ENCODE measurements at places on chromosomes 3 and 15.

DNA sequence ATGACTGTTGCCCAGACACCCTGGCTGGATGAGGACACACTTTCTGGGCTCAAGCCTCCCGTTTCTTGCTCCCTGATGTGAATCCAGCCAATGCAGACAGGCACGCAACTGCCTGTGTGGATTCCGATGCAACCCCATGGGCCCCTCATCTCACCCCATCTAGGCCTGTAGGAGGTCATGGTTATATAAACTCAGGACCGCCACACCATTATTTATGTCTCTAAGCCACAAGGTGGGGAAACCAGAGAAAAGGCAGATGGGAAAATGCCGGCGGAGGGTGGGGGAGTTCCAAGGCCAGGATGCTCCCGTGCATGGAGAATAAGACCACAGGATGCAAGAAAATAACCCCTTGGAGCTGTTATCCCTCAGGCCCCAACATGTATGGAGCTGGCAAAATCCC is 2.0 kb downstream of the MESP1 start:
- DNase-seq = no peak

GRCh38 chr3:186930641-186931531 is 560 bp downstream of the ST6GAL1 start:
- DNase-seq = peak; percentile 60

GRCh38 chr3:116000311-116000710 is 377.0 kb downstream of the GAP43 start:
- DNase-seq = no peak

DNA sequence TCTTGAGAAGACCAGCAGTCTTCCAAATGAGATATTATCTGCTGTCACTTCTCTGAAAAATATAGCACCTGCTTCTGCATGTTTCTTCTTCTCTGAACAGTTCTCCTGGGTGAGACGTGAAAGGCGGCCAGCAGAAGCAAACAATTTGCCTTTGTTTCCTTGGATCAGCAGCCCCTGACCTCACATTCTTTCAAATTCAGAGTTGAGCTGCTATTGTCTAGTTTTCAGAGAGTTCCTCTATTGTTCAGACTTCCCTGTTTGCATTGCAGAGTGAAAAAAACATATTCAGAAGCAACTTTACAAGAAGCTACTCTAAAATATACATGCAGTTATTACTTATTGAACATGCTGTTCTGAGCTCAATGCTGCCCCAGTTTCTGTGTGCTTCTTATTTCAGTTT is 653.6 kb downstream of the NAALADL2 start:
- no peak for DNase-seq

DNA sequence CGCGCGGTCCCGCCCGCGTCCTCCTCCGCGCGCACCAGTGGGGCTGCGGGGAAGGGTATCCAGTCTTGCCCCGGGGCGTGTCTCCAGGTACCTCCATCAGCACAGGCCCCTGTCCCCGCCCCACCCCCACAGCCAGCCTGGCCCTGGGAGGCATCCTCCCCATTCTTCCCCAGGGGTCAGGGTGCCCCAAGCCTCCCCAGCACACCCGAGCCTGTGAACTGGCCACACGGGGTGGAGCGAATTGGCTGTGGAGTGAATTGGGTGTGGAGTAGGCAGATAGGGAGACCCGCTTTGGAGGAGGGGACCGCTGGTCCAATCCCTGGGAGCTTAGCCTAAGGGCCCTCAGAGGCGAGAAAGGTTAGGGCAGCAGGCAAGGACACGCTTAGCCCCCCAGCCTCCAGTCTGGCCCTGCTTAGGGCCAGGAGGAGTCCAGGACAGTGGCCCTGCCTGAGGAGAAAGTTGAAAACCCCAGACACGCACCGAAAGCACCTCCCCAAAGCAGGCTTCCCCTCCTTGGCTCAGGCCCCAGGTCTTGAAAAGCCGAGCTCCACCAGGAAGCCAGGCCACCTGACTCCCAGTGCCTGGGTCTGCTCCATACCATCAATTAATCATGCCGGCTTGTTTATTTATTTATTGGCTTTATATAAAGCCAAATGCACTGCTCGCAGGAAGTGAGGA is 107.7 kb upstream of the SLC6A11 start:
- no peak for DNase-seq

GRCh38 chr15:77538027-77538451 is 94.7 kb downstream of the LINGO1 start:
- DNase-seq = no peak

DNA sequence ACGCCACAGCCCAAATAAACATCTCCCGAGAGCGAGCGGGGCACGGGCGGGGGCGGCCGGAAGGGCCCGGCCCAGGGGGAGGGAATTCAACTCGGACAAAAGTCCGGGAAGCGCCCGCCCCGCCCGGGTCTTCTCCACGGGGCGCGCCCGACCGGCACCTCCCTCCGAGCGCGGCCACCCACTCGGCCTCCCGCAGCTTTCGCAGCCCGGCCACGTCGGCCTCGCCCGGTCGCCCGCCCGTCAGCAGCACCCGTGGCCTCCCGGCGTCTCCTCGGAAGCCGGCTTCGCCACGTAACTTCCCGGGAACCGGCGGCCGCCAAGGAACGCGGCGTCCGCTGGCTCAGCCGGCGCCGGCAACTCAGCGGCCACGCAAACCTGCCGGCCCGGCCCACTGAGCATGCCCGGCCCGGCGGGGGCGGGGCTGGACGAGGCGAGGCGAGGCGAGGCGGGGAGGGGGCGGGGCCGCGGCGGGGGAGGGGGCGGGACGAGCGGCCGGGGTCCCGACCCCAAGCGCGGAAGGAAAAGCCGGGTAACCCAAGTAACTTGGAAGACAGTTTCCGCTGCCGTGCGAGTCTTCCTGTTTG is at the start of gene TJP1:
TJP1 (minus strand) TSS at position 369 of the 584 bp plus-strand sequence. CDS start 440 bp downstream, outside the sequence.
- DNase-seq = no peak

- DNase-seq = no peak
Observed at GRCh38 chr15:37016231-37016630, 84.1 kb downstream of the MEIS2 start.

DNA sequence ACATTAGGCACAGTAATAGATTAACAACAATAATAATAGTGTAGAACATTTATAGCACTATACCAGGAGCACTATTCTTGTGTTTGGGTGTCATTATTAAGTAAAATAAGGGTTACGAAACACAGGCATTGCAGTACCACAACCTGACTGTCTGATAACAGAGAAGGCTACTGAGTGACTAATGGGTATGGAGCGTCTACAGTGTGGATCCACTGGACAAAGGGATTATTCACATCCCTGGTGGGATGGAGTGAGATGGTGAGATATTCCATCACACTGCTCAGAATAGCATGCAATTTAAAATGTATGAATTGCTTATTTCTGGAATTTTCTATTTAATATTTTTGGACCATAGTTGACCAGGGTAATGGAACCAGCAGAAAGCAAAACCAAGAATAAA is 18.2 kb downstream of the MINDY4B start:
- no peak for DNase-seq

DNA sequence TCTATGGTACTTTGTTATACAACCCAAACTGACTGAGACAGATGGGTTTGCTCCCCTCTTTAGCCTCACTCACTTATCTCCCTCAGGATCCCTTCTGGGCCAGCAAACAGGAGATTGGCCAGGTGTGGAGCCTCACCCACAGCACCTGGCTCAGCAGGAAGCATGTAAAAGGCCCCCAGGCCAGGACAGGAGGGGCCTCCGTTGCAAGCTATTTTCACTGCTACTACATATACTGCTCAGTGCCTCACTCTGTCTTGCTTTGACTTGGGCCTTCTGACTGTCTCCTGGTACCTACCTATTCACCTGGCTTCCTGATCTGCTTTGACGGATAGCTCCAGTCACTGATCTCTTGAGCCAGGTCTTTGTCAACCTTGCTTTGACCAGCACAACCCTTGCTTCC is 20.4 kb upstream of the TPM1 start:
- no peak for DNase-seq

DNA sequence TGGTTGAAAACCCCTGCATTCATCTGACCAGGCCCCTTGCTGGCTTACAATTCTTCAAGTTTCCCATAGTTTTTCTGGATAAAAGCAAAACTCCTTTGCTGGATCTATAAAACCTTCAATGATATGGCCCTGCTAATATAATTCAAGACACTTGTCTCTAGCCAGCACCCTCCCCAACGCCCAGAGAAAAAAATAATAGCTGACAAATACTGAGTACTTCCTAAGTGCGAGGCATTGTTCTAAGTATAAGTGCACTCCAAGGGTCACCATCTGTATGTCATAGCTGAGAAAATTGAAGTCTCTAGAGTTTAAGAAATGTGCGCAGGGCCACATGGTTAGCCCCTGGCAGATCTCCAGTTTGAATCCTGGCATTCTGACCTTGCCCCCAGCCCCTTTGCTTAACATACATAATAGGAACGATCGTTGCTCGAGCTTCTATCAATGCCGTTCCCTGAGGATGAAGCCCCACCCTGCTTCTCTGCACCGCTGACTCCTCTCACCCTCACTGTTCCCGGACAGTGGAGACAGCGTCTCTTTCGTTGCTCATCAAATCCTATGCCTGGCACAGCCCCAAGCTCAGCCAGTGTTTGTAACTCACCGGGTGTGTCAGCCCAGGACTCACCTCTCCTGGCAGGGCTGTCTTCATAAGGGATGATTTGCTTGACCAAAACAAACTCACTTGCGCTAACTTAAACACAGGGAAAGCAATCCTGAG is 377.1 kb upstream of the PROK2 start:
- DNase-seq = no peak

- no peak for DNase-seq
Observed at GRCh38 chr15:69957175-69957574, 140.5 kb downstream of the TLE3 start.

GRCh38 chr3:11230832-11231231 is 41.4 kb upstream of the ATG7 start:
- no peak for DNase-seq

DNA sequence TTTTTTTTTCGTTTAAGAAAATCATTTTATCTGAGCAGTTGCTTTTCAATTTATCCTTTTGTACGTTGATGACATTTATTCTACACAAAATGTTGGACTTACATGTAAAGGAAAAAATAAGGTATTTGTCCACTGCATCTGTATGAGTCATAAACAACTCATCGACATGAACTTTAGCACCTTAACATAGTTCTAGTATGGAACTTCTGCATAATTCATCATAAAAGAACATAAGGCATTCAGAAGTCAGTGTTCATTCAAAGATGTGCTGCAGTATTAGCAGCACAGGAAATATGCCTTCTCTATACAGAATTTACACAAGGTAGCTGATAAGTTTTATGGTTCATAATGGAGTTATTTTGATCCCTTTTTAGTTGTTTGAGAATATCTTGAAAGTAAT is 801.6 kb downstream of the CADM2 start:
- no peak for DNase-seq

GRCh38 chr3:2958551-2958950 is 151.6 kb downstream of the IL5RA start:
- no peak for DNase-seq

- DNase-seq = no peak
Observed at GRCh38 chr3:60651799-60652198, 599.5 kb downstream of the FHIT start.

GRCh38 chr3:46369675-46370132 is 1.0 kb upstream of the CCR5 start:
- DNase-seq = no peak

GRCh38 chr15:64651601-64652191 is 123.7 kb downstream of the RBPMS2 start:
- DNase-seq = peak; percentile 39

DNA sequence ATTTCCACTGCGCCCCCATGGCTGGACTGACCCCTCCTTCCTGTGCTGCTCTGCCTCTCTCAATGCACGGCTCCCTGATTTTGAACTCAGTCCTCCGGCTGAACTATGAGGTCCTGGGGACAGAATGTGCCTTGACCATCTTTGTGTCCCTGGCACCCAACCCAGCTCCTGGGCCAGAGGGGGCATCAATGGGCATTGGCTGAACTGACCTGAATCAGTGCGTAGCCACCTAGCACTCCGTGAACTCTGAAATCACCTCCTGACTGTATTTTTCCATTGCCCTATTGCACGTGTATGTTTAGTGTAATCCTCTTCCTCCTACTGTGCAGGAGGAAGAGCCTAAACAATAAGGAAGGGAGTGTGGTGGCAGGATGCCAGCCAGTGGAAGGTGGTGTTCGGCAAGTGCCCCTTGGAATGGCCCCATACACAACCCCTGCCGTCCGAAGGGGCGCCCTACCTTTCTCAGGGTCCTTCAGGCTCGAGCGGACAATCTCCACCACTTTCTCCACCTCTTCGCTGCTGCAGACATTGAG is 33.5 kb downstream of the BDH1 start:
- no peak for DNase-seq

DNA sequence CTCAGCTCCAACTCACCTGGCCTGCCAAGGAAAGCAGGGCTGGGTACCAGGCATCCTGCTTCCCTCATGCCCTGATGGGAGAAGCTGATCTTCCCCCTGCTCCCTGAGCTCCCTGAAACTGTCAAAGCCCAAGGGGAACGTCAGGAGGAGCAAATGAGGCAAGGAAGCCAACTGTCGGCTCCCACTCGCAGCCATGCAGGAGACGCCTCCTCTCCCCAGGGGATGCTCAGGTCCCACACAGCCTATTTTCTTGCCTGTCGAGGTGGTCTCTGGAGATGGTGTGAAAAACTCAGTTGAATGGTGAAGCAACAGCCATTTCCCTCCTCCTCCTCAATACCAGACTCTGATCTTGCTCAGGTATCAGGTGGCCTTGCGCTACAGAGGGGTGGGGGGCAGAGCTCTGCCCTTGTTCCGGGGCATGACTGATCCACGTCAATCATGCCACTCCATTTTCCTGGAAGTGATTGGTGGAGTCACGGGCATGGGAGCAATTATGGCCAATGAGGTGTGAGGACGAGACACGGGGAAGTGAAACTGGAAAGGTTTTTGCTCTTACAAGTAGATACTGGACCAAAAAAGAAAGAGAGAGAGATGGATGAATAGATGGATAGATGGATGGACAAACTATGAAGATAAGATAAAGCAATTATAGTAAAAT is 58.2 kb downstream of the SLC6A1 start:
- DNase-seq = no peak

DNA sequence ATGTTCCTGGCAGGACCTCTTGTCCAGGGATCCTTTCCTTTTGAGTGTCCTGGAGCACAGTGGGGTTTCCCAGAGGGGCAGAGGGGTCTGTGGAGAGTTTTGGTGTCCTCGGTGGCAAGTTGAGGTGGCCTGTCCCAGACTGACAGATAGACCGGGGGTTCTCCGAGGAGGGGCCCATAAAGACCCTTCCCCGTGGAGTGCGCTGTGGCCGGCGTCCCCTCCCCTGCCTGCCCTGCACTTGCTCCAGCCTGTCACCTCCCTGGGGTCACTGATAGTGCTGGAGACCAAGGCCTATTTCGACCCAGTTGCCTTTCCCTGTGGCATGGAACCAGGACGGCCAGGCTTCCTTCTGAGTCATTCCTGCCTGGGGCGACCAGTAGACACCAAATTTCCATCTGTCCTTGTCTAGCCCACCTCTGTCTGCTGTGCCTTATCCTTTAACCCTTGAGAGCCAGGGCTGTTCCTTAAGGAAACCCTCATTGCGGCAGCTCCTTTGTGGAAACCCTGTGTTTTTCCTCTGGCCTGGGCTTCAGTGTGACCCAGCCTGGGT is 2.9 kb downstream of the MUC4 start:
- DNase-seq = no peak

- DNase-seq = no peak
Observed at GRCh38 chr3:170002879-170003278, 34.9 kb upstream of the GPR160 start.

DNA sequence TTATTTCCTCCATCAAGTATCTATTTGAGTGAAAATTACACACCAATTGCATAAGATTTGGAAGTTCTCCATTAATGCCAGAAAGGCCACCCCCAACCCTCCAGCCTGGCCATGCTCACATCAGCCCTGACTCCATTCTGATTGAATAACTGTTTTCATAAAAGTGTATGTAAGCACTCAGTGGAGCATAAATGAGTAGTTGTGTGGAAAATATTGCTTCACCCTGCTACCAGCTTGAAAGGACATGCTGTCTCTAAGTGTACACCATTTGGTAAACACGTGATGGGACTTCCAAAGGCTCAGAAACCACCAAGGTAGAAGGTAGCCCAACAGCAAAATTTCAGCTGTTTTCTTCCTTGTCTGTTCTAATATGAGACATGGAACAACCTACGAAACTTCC is 393.8 kb downstream of the ZNF385D start:
- DNase-seq = no peak

Measured in activated CD4-positive, alpha-beta T cell treated with anti-CD3 and anti-CD28 coated beads, Interleukin-2, amount 50 U/mL, for 1 hour (primary cell).